Right hindlimb (tissue), 1 donor: ENCODE measurements at places on chromosomes 13 and 19.

- no peak for DNase-seq
These were observed 463.7 kb upstream of the SGCG start for GRCh38 chr13:22717036-22717435.

- peak; percentile 67 for DNase-seq
These were observed 566 bp downstream of the TIMM13 start for GRCh38 chr19:2426611-2427428.

DNA sequence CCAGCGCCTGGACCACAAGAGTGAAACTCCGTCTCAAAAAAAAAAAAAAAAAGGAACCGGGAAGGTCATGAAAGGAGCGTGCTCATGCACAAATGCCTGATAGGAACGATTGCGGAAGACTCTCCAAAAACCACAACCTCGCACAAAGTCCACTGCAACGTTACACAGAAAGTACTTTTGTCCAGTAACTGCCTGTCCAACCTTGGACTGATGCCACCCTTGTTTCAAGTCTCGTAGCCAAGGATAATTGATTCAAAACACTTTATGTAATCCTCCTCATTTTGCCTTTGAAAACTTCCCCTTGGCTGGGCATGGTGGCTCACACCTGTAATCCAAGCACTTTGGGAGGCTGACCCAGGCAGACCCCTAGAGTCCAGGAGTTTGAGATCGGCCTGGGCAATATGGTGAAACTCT lies 13.7 kb downstream of the LGALS7 start:
- DNase-seq = no peak

GRCh38 chr13:71149046-71149445 lies 718.0 kb downstream of the DACH1 start:
- no peak for DNase-seq

- DNase-seq = no peak
These were observed 1477.6 kb downstream of the UQCRFS1 start for GRCh38 chr19:27735314-27735713.

GRCh38 chr19:13102666-13103580 lies at the start of gene LYL1:
TSS of gene LYL1 (minus strand) at chr19:13102858. CDS start at chr19:13101171, 1,687 bp downstream.
- peak; percentile 75 for DNase-seq

- no peak for DNase-seq
These were observed 33.0 kb downstream of the KCTD4 start for GRCh38 chr13:45167611-45168554.

DNA sequence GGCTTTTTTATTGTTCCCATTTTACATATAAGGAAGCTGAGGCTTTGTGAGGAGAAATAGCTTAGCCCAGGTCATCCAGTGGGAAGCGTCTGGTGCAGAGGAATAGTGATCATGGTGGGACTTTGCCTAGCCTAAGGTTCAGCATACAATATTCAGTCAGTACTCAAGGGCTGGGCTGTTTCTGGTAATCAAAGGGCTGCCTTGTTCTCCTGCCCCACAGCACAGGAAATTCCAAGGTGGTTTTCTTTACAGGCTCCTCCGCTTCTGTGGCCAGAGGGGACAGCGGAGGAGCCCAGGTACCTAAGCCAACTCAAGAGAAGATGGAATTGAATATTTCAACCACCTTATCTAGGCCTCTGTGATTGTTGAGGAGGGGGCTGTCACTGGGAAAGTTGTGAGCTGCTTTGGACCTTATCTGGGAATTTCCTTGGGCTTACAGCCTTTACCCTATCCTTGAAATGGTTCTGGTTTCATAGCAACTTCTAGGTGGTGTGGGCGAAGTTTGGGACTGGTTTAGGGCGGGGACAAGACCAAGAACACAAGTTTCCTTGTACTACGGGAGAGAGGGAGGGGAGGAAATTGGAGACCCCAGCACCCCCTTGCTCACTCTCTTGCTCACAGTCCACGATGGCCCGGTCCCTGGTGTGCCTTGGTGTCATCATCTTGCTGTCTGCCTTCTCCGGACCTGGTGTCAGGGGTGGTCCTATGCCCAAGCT lies at the start of gene MIA:
Gene MIA (plus strand): TSS at position 606 of the 716 bp plus-strand sequence. CDS start 22 bp downstream, at position 628.
- DNase-seq = peak; percentile 31

- DNase-seq = peak; percentile 79
These were observed 24.6 kb downstream of the NOSIP start for GRCh38 chr19:49555600-49556411.

- peak; percentile 39 for DNase-seq
These were observed 307.8 kb downstream of the TSHZ3 start for GRCh38 chr19:31041461-31041860.

GRCh38 chr13:69291292-69291906 lies 816.2 kb upstream of the ATXN8OS start:
- DNase-seq = no peak
